ENCODE measurements at places on chromosomes 6 and 20.

GRCh38 chr6:82954937-82955577 lies 110.6 kb downstream of the UBE3D start:
- DNase-seq, result peak; percentile 56

- DNase-seq, result no peak
These were observed 217.8 kb downstream of the MAFB start for GRCh38 chr20:40471261-40471629.

- DNase-seq, result no peak
These were observed 22.6 kb upstream of the CCR6 start for GRCh38 chr6:167100241-167100674.

GRCh38 chr20:32397567-32398084 lies 39.5 kb downstream of the ASXL1 start:
- no peak for DNase-seq

GRCh38 chr6:119739769-119740168 lies 390.2 kb upstream of the MAN1A1 start:
- no peak for DNase-seq

DNA sequence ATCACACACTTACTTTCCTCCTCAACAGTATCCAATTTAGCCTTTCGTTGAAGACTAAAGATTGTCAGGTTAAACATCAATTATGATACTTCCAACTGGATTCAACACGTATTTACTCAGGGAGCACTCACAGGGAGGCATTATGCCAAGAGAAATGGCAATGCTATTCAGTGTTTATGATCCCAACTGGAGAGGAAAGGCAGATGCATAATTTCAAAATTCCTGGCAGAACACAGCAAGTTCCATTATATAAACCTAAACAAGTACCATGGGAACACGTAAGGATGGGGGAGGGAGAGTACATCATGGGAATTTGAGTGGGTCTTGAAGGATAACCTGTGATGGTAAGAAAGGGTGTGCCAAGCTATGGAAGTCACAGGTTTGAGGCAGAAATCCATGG lies 112.7 kb downstream of the ISM1 start:
- no peak for DNase-seq

GRCh38 chr6:155717374-155717773 lies 261.7 kb upstream of the NOX3 start:
- no peak for DNase-seq

DNA sequence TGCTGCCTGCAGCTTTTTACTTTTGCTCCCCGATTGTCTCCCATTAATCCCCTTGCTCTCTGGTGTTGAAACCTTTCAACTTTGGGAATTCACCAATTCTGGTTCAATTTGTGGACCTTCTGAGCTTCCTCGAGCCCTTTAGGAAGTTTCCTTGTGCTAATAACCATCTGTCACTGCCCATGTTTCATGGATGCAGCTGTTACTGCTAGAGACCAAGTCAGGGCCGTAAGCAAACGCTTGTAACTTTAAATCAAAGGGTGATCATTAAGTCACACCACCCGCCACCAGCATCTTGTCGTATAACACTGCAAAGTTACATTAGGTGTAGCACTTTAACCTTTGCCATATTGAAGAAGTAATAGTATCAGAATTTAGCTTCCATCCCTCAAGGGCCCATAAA lies 268.3 kb upstream of the SASH1 start:
- DNase-seq, result no peak

GRCh38 chr6:35687658-35688604 lies 784 bp downstream of the FKBP5 start:
- DNase-seq, result no peak

DNA sequence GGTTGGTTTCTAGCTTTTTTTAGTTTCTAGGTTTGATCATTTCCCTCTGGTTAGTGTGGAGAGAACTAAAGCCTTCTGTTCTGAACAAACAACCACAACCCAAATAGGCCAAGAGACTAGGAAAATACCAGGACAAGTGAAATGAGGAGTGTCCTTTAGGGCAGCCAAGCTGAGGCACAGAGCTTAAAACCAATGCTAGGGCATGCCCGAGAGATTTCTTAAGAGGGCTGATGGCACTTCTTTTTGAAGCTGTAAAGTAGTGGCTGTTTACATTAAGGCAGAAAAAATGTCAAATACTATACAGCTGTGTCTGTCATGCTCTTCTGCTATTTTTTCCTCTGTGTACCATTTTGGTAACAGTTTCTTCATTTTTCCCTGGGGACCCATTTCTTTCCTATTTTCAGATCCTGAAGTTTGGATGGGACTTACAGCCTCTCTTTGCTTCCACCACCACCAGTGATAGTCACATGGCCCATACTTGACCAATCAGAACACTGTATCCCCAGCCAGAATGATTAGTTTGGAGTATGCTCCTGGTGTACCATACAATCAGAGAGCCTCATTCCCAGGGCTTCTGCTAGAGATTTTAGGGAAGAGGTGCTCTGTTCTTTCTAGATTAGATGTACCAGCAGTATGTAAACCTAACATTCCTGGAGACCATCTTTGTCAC lies 154.4 kb downstream of the BMP2 start:
- DNase-seq, result no peak
